ENCODE measurements at places on chromosomes 3 and 15.

GRCh38 chr3:177764377-177764912 is 567.2 kb upstream of the TBL1XR1 start:
- no peak for DNase-seq

GRCh38 chr15:32908872-32909271 is 191.1 kb downstream of the GREM1 start:
- no peak for DNase-seq

DNA sequence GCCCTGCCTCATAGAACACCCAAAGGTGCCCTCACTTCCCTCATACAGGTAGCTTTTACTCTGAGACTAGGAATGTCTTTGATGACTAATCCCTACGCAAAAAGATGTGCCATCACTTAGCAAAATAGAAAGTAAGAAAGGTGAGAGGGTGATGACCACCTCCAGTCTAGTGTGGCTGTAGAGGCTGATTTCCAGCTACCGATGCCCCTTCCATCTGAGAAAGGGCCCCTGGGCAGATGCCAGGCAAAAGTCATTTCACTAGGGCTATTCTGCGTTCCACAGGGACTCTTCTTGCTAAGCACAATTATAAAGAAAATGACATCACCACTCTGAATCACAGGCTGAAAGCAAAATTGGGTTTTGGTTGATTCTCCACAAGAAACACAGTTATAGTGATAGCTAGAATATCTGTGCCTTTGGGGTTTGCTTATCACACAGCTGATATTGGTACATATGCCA is 77.4 kb downstream of the RBPMS2 start:
- DNase-seq = no peak

DNA sequence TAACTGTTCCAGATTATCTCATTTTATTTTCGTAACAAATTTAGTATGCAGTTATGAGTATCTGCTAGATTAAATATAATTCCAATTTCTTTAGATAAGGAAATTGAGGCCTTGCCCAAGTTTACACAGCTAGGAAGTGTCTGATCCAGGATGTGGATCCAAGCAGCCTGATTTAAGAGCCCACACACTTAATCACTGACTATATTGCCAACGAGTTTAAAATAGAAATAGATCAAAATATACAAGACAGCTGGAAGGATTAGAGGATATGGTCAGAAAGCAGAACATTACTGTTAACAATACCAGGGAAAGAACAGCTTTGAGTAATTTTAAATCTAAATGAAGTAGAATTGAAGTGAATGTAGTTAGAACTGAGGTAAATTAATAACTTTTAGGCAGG is 215.2 kb downstream of the C3orf38 start:
- DNase-seq = no peak

DNA sequence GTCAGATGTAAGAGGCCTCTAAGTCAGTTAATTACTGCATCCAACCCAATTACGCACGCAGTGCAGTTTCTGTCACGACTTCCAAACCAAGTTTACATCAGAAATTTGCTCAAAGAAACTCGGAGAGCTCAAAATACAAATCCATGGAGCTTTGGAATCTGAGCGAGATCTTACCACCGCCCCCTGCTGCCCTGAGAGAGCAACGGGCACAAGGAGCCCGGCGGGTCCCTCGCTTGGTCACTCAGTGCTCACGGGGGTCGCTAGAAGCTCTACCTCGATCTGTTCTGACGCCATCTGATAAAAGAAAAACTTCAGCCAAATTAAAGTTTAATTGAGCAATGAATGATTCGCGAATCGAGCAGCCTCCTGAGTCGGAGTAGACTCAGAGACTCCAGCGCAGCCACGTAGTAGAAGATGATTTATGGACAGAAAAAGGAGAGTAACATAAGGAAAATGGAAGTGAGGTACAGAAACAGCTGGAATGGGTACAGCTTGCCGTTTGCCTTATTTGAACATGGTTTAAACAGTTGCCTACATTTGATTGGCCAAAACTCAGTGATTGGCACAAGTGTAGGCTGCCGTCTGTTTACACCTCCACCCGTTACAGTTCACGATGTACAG is 232.7 kb upstream of the ATP10A start:
- DNase-seq = no peak

DNA sequence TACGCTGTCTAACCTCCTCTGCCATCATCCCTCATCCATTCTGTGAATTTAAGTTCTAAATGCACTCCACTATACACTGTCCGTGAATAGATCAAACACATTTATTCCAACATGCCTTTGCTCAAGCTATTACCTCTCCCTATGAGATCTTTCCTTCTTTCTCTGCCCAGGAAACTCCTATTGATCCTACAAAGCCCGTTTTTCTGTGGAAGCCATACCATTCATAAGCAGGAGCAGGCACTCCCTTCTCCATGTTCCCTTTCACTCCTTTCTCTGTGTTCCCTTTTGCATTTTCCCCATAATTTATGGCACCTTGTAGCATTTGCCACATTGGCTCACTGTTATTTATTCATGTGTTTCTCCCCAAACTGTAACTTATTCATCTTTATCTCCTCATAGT is 501.6 kb downstream of the MAGI1 start:
- DNase-seq = no peak

GRCh38 chr3:182469086-182469485 is 324.2 kb upstream of the ATP11B start:
- no peak for DNase-seq

All from T-helper 2 cell (primary cell).